GM23248 (cell line): ENCODE measurements at places on chromosomes 2 and 18. TPM values are rescaled to one million over a fixed set of nuclear protein-coding genes. Genes with fewer than 3 reads are reported as not detected.

DNA sequence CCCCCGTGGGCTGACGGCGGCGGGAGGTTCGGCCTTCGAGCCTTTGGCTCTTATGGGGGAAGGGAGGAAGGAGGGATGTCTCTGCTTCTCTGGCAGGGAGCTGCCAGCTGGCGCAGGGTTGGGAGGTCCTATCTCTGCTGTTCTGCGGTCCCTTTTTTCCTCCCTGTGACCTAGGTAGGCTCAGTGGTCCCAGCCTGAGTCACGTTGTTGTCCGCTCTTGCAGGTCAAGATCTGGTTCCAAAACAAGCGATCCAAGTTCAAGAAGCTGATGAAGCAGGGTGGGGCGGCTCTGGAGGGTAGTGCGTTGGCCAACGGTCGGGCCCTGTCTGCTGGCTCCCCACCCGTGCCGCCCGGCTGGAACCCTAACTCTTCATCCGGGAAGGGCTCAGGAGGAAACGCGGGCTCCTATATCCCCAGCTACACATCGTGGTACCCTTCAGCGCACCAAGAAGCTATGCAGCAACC lies 2.5 kb downstream of the DLX1 start:
- H3K4me1 ChIP-seq = peaks cover 8% of the 10 kb centered on the region; the same call in 1 of the 2 replicates
- no peaks in the 10 kb centered on the region for H3K36me3 ChIP-seq
- H3K27ac ChIP-seq = peak overlapping the region; percentile 92

GRCh38 chr2:155332016-155332415 lies 633.5 kb downstream of the KCNJ3 start:
- H3K4me1 ChIP-seq = no peaks in the 10 kb centered on the region
- H3K36me3 ChIP-seq = no peaks in the 10 kb centered on the region
- H3K27ac ChIP-seq = no peak overlapping the region

GRCh38 chr2:202104286-202104870 lies 31.3 kb downstream of the KIAA2012 start:
- no peaks in the 10 kb centered on the region for H3K36me3 ChIP-seq
- H3K27me3 ChIP-seq = no peaks in the 10 kb centered on the region
- H3K4me1 ChIP-seq = peaks cover 2% of the 10 kb centered on the region; the same call in 1 of the 2 replicates
- H3K4me3 ChIP-seq = no peak overlapping the region
- peak; percentile 77 for DNase-seq
- no peak overlapping the region for H3K27ac ChIP-seq

GRCh38 chr2:213036836-213037235 lies 114.6 kb downstream of the IKZF2 start:
- DNase-seq = peak; percentile 85
- peak overlapping the region; percentile 44 for H3K27ac ChIP-seq
- H3K36me3 ChIP-seq = peaks cover 9% of the 10 kb centered on the region; the same call in 1 of the 2 replicates
- H3K27me3 ChIP-seq = no peaks in the 10 kb centered on the region
- no peak overlapping the region for H3K4me3 ChIP-seq

DNA sequence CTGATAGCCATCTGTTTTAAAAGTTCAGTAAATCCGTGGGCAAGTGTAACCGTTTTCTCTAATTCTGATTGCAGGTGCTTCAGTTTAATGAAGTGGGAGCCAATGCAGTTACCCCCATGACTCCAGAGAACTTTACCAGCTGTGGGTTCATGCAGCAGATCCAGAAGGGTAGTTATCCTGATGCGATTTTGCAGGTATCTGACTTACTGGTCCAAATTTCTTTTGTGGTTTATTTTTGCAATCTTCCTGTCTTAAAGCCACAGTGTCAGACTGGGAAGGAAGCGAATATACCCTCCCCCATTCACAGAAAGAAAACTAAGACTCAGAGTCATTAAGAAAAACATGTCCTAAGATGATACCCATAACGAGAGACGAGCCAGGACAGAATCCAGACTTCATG lies 7.7 kb downstream of the SERPINB2 start:
- DNase-seq = no peak
- no peaks in the 10 kb centered on the region for H3K36me3 ChIP-seq
- H3K4me3 ChIP-seq = no peak overlapping the region
- H3K27ac ChIP-seq = no peak overlapping the region

- DNase-seq = no peak
- peaks cover 21% of the 10 kb centered on the region for H3K4me1 ChIP-seq
- H3K36me3 ChIP-seq = no peaks in the 10 kb centered on the region
- H3K27ac ChIP-seq = no peak overlapping the region
- peaks cover 6% of the 10 kb centered on the region; the same call in 1 of the 2 replicates for H3K27me3 ChIP-seq
These were observed 825 bp downstream of the GRB14 start for GRCh38 chr2:164620457-164620856.

- no peak overlapping the region for H3K4me3 ChIP-seq
- DNase-seq = no peak
- no peaks in the 10 kb centered on the region for H3K27me3 ChIP-seq
- H3K27ac ChIP-seq = no peak overlapping the region
- H3K36me3 ChIP-seq = no peaks in the 10 kb centered on the region
- peaks cover 11% of the 10 kb centered on the region for H3K4me1 ChIP-seq
These were observed 5.8 kb upstream of the CABLES1 start for GRCh38 chr18:23129355-23130002.

DNA sequence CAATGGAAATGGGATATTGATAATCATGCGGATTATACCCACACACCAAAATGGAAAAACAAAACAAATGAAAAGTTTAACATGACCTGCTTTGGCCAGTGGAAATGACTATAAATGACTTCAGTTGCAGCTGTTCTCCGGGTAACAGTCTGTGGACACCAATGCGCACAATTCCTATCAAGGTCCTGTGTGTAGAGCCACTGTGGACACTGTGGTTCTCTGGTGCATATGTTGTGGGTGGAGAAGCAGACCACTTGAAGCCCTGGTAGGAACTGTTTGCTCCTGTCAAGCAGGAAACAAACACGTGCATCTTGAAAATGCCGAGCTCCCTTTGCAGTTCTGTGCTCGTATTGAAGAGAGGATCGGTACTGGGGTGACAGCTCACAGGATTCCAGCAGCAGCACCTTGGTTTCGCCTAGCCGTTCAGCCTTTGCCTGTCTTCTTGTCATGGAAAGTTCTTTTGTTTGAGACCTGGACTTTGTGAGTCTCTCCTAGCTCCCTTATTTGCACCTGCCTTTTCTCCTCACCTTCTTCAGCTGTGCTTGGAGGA lies 32.9 kb downstream of the NCK2 start:
- H3K27me3 ChIP-seq = no peaks in the 10 kb centered on the region
- DNase-seq = no peak
- H3K4me1 ChIP-seq = no peaks in the 10 kb centered on the region
- H3K27ac ChIP-seq = no peak overlapping the region
- H3K36me3 ChIP-seq = no peaks in the 10 kb centered on the region
- H3K4me3 ChIP-seq = no peak overlapping the region

GRCh38 chr2:181117206-181117925 lies 137.0 kb downstream of the UBE2E3 start:
- no peaks in the 10 kb centered on the region for H3K27me3 ChIP-seq
- no peak overlapping the region for H3K4me3 ChIP-seq
- no peaks in the 10 kb centered on the region for H3K36me3 ChIP-seq
- peaks cover 10% of the 10 kb centered on the region for H3K4me1 ChIP-seq

Gene AFF3
- total RNA-seq = 0.76 and 0.86 TPM in 2 replicates

Gene ALPG
- total RNA-seq = not detected in 2 replicates

Gene CD207
- not detected in 2 replicates for total RNA-seq
